Lower leg skin (tissue), 4 donors: ENCODE measurements at places on chromosomes 6 and 20. TPM values are rescaled to one million over a fixed set of nuclear protein-coding genes. Genes with fewer than 3 reads are reported as not detected.

ULBP2 gene
- 0.25 TPM for total RNA-seq

TMEM170B gene
- total RNA-seq, result 0.34 TPM

SNX14 gene
- 52.0 TPM for total RNA-seq

SDCBP2 gene
- total RNA-seq, result 169 TPM

FAM209A gene
- total RNA-seq, result not detected

DSP gene
- 2,369 TPM for total RNA-seq

TOX2 gene
- 1.9 TPM for total RNA-seq

ASIP gene
- total RNA-seq, result 0.72 TPM

SLC24A3 gene
- 6.2 TPM for total RNA-seq

PAX1 gene
- total RNA-seq, result 0.19 TPM

NKX2-4 gene
- not detected for total RNA-seq

DTNBP1 gene
- 13.1 TPM for total RNA-seq
